ENCODE measurements at places on chromosomes 1 and 21. TPM values are rescaled to one million over a fixed set of nuclear protein-coding genes. Genes with fewer than 3 reads are reported as not detected.

Gene WDR47
- total RNA-seq = 13.7 TPM

Gene C1orf232
- total RNA-seq = not detected

GRCh38 chr1:56441601-56442000, 137.8 kb downstream of the PLPP3 start:
- H3K4me1 ChIP-seq = peaks cover 4% of the 10 kb centered on the region
- DNase-seq = no peak
- H3K36me3 ChIP-seq = no peaks in the 10 kb centered on the region
- H3K27ac ChIP-seq = no peak overlapping the region
- no peaks in the 10 kb centered on the region for H3K27me3 ChIP-seq

DNA sequence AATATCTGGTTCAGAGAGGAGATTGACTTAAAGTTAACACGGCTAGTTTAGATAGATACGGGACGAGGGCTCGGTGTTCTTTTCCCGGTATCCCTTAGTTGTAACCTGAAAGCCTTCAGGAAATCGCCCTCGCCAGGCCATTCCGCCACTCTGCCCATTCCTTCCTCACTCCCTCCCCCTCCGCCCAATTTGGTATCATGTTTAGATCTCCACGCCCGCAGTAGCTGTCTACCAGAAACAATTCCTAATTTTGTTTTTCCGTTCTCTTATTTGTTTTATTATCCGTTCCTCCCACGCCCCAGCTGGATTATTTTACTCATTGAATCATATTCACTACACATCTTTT, 685 bp upstream of the VAMP4 start:
- peak overlapping the region; percentile 77 for H3K4me3 ChIP-seq
- H3K27me3 ChIP-seq = no peaks in the 10 kb centered on the region
- no peaks in the 10 kb centered on the region for H3K36me3 ChIP-seq
- H3K27ac ChIP-seq = peak overlapping the region; percentile 88
- peak; percentile 57 for DNase-seq

Gene APOBEC4
- not detected for total RNA-seq

GRCh38 chr1:22978299-22978698, 5.6 kb upstream of the LACTBL1 start:
- no peaks in the 10 kb centered on the region for H3K36me3 ChIP-seq
- DNase-seq = no peak
- no peaks in the 10 kb centered on the region for H3K27me3 ChIP-seq
- H3K27ac ChIP-seq = no peak overlapping the region
- no peak overlapping the region for H3K4me3 ChIP-seq

Gene RYR2
- total RNA-seq = 5.7 TPM

DNA sequence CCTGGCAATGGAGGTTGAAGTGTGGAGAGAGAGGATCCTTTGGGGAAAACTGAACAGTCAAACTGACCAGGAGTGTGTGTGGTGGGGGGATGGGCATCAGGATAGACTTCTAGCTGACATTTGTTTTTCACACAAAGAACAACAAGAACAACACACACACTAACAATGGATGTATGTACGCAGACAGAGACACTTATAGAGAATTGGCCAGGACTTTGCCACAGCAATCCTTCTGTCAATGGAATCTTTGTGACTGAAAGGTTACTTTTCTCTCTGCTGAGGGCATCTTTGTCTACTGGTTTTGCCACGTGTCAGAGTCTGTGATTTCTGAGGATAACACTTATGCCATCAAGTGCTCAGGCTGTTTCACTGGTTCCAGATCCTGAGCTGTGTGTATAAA, 12.4 kb upstream of the FCGR2A start:
- no peaks in the 10 kb centered on the region for H3K4me1 ChIP-seq
- H3K36me3 ChIP-seq = no peaks in the 10 kb centered on the region
- no peak for DNase-seq
- H3K27ac ChIP-seq = no peak overlapping the region
- H3K4me3 ChIP-seq = no peak overlapping the region
- no peaks in the 10 kb centered on the region for H3K27me3 ChIP-seq

Gene TXNIP
- 1,406 TPM for total RNA-seq
